DMS153 (cell line): ENCODE measurements at places on chromosomes 5 and 9.

DNA sequence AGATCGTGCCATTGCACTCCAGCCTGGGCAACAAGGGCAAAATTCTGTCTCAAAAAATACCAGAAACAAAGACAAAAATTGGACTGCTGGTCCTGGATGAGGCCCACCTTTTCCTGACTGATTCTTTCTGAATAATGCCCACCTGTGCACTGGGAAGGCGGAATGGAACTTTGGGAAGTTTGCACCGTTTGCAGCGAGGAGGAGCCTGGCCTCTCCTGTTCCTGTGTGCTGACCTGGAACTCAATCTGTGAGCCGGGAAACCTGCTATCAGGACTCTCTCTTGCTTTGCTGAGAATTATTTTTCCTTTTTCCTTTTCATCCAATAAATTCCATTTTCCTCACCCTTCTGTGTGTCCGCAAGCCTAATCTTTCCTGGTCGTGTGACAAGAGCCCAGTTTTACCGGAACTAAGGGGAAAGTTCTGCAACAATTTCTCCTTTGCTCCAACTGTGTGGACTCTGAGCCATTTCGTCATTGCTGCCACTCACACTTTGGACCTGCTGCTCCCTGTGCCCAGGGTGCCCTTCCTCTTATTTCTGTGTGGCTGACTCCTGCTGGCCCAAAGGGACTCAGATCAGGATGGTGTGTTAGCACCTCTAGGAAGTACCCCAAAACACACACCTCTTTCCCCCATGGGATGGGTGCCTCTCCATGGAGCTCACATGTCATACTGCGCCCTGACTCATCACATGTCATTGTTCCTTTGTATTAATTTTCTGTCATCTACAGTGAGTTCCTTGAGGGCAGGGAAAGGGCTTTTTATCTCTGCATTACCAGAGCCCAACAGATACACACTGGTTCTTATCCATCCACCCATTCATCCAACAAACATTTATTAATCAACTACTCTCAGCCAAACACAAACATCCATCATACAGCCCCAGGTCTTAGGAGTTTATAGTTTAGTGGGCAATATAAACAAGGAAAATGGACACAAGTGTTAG is 4.7 kb upstream of the GLRX start:
- DNase-seq = no peak

- DNase-seq = no peak
Observed at GRCh38 chr5:52760695-52761366, 26.9 kb upstream of the ITGA1 start.

GRCh38 chr5:139265001-139265400 is 28.5 kb upstream of the MATR3 start:
- no peak for DNase-seq

GRCh38 chr9:16001856-16002255 is 449.0 kb downstream of the CCDC171 start:
- no peak for DNase-seq

- no peak for DNase-seq
Observed at GRCh38 chr9:88090151-88090581, 48.1 kb downstream of the SPATA31C2 start.

GRCh38 chr9:97759581-97760288 is 62.6 kb upstream of the XPA start:
- no peak for DNase-seq

DNA sequence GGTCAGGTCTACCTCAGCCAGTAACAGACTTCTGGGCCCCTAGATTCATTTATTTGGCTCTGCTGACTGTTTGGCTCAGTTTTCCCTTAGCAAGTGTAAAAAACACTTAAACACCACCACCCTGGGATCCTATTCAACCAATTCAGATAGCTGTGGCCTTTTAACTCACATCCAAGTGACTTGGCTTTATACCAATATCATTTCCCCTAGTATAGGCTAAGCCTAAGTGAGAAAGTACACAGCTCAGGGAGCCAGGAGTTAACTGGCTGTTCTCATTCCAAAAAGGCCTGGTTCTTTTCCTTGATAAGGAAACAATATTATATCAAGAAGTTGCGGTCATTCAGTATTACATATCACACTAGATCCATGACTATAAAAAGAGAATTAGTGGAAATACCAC is 163.5 kb downstream of the ARL15 start:
- DNase-seq = no peak

DNA sequence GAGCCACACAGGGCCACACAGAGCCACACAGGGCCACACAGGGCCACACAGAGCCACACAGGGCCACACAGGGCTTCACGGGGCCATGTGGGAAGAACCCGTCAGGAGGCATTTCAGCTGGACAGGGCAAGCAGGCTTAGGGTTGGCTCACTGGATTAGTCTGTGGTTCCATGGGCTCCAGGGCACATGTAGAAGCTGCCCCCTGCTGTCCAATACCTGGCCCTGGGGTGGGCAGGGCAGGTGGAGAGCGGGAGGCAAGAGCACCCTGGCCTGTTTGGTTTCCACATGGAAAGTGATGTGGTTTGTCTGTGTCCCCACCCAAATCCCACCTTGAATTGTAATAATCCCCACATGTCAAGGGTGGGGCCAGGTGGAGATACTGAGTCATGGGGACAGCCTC is 16.4 kb upstream of the LPCAT1 start:
- no peak for DNase-seq

GRCh38 chr5:150077996-150078801 is 8.2 kb downstream of the CSF1R start:
- no peak for DNase-seq

GRCh38 chr5:107058803-107059202 is 611.9 kb downstream of the EFNA5 start:
- DNase-seq = no peak

DNA sequence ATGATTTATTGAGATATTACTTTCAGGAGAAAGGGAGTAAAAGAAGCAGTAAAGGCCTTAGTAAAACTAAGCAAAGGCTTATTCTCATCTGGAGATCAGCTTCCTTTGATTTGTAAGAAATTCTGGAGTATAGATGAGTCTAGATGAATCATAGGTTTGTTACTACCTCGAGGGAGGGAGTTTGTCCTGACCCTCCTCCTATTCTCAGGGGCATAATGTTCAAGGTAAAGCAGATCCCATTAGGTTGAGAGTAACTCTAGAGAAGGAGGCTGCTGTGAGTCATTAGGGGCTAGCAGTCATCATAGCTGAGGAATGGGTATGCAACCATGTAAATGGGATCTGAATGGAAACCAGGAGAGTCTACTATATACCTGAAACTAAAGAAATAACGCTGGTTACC is 155.5 kb upstream of the MOCS2 start:
- DNase-seq = no peak

- no peak for DNase-seq
Observed at GRCh38 chr9:88544245-88544644, 9.3 kb downstream of the NXNL2 start.

DNA sequence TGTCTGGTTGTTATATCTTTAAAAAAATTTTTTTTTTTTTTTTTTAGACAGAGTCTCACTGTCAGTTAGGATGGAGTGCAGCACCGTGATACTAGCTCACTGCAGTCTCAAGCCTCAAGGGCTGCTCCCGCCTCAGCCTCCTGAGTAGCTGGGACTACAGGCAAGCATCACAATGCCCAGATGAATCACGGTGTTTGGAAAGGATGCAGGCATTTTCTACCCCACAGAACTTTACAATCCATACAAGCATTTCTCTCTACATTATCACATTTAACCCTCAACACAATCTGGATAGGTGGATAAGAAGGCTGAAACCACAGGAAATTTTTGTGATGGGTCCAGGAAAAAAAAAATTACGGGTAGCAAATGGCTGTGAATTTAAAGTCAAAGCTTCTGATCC is 5.8 kb upstream of the PCA3 start:
- no peak for DNase-seq

DNA sequence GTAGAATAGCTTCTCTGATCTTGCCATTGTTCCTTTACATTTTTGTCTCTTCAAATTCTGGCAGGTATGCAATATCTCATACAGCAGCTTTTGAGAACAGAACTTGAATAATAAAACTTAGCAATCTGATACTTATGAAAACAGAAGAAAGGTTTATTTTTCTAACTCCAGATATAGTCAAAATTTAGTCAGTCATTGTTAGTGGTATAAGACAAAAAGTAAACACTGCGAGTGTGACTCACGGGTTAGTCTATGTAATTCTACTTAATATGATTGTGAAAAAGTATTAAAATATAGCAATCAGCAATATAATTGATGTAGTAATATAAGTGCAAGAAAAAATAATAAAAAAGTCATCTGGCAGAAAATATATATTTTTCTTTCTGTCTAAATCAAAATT is 910.4 kb downstream of the DNAH5 start:
- DNase-seq = no peak

GRCh38 chr5:31059889-31060288 is 133.6 kb upstream of the CDH6 start:
- no peak for DNase-seq

DNA sequence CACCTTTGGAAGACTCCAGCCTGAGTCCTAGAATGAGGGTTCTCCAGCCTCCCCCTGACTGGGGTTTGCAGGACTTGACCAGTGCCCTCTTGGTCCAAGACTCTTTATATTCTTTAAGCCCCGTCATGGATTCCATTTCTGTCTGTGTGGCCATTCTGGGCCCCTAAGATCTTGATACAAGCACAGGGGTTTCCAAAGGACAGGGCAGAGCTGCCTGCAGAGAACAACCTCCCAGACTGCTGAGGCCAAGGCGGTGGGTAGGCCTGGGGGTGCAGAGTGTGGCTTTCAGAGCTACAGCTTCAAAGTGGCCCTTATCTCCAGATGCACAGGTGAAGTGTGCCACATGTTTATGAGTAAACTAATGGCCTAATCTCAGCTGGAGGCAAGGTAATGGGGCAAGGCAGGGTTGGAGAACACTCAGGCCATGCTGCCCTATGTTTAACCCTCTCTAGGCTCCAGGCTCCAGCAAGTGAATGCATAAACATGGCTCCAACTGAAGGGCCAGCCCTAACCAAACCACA is 32.1 kb downstream of the FOXI1 start:
- DNase-seq = no peak

- DNase-seq = no peak
Observed at GRCh38 chr9:75128535-75128934, 40.2 kb downstream of the OSTF1 start.

DNA sequence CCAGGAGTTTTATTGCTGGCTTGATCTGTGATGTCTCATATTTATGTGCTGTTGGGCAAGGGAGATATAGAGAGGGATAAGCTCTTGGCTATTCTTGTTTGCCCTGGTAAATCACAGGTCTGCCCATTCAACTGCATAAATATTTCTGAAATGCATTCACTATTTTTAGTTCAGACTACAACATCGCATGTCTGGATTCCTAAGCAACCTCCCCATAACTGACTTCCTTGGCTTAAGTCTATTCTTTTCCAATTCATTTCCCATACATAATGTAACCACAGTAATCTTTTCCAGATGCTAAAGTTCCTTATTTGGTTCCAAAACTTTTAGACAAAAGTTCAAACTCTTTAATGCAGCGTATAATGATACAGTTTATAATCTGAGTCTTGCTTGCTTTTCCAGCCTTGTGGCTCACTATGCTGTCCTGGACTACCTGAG is 321.4 kb upstream of the ACTBL2 start:
- DNase-seq = no peak

DNA sequence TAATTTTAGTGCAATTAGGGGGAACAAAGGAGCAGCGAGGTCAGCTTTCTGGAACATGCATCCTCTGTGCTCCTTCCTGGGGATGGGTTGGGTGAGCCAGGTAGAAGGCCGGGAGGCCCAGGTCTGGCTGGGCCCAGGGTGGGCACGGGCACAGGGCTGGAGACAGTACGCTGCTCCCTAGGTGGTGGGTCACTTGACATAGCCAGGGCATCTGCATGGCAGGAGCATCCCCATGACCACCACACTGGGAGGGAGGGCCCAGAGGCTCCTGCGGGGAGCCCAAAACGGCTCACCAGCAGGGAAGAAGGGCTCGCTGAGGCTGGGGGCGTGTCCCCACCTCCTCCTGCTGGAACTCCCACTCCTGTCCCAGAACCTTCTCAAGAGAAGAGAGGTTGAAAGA is 216.8 kb downstream of the NXNL2 start:
- no peak for DNase-seq

- DNase-seq = no peak
Observed at GRCh38 chr9:126724226-126724625, 80.6 kb upstream of the ZBTB43 start.

GRCh38 chr9:72614067-72614466 is 92.7 kb downstream of the TMC1 start:
- DNase-seq = no peak

DNA sequence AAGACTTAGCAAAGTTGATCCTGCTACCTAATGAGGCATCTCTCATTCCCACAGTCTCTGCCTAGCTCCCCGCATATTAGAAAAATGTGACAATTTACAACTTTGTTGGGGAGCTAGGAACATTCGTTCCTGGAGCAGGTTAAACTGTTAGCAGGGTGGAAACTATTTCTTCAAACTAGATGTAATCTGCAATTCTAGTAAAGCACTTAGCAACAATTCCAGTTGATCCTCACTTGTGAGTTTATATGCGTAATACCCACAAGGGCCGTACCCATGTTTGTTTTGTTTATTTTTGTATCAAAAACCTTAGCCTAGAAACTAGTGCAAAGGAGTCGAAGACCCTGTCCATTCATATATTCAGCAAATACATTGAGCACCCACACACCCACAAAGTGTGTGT is 175.8 kb upstream of the DMAC1 start:
- DNase-seq = no peak

GRCh38 chr5:36593867-36594266 is 12.5 kb upstream of the SLC1A3 start:
- no peak for DNase-seq

- no peak for DNase-seq
Observed at GRCh38 chr5:40521925-40522324, 157.8 kb upstream of the PTGER4 start.

DNA sequence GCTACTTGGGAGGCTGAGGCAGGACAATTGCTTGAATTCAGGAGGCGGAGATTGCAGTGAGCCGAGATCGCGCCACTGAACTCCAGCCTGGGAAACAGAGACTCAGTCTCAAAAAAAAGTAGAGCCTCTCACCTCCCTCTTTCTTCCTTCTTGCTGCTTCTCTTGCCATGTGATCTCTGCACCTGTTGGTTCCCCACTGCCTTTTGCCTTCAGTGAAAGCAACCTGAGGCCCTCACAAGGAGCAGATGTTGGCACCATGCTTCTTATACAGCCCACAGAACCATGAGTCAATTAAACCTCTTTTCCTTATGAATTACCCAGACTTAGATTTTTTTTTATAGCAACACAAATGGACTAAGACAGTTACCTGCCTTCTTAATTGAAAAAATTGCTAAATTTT is 45.6 kb upstream of the GLRX start:
- no peak for DNase-seq

GRCh38 chr5:16886366-16886736 is 49.7 kb downstream of the MYO10 start:
- no peak for DNase-seq

DNA sequence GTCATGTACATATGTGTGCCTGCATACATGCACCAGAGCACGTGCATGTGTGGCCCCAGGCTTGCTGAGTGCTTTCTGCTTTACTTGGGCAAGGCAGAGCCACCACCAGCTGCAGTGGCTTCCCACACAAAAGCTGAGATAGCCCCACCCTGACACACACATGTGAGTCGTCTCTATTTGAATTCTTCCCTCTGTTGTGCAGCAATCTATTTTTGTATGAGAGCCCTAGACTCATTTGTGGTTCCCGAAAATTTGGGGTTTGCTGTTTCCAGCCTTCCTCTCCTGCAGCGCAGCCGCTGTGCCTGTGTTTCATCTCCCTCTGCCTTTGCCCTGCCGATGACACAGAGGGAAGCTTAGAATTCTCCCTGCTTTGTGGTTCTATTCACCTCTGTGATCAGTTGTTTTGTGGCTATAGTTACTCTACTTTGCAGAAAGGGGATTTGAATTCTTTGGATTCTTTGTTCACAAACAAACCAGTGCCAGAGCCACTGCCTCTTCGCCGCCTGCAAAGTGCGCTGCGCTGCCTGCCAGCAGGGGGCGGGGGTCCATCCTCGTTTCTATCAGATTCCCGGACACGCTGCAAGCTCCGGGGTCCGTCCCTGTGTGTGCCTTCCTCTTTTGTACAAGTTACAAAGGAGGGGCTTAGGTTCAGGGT is 95.8 kb upstream of the DAP start:
- no peak for DNase-seq
